ENCODE measurements at places on chromosomes 5 and 9. TPM values are rescaled to one million over a fixed set of nuclear protein-coding genes. Genes with fewer than 3 reads are reported as not detected.

GRCh38 chr9:118665226-118665919, 703.9 kb downstream of the BRINP1 start:
- no peak for DNase-seq

OR1Q1 gene
- total RNA-seq = not detected

DNA sequence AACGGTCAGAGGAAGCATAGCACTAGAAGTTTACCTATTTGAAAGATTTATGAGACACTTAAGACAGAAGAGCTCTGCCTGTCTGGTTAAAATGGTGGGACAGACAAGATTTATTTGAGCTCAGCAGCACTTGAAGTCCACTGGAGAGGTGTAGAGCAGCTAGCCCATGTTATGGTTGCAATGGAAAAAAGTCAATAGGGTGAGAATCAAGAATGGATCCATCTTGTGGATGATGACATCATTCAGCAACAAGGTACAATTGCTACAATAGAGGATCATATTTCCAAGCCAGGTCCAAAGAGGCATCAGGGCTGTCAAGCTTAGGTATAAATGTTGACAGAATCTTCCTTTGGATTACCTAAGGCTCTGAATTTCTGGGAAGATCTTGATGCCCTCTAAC, 21.1 kb upstream of the ZNF131 start:
- no peak for DNase-seq

DNA sequence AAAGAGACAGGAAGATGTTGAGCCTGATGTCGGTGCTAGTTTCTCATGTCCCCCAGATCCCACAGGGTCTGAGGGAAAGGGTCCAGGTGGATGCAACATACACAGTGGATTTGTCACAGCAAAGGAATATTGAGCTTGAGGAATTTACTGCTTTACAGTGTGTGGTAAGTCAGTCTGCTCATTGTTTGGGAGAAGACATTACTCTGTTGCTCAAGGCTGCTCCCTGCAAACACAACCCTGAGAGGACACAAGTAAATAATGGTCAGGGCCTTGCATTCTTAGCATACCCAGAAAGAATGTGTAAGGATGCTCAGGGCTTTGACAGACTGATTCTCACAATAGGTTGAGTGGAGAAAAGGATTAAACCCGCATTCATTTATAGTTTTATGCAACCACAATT, 7.3 kb upstream of the MAN2A1 start:
- peak; percentile 19 for DNase-seq

TRPM3 gene
- total RNA-seq = not detected

DNA sequence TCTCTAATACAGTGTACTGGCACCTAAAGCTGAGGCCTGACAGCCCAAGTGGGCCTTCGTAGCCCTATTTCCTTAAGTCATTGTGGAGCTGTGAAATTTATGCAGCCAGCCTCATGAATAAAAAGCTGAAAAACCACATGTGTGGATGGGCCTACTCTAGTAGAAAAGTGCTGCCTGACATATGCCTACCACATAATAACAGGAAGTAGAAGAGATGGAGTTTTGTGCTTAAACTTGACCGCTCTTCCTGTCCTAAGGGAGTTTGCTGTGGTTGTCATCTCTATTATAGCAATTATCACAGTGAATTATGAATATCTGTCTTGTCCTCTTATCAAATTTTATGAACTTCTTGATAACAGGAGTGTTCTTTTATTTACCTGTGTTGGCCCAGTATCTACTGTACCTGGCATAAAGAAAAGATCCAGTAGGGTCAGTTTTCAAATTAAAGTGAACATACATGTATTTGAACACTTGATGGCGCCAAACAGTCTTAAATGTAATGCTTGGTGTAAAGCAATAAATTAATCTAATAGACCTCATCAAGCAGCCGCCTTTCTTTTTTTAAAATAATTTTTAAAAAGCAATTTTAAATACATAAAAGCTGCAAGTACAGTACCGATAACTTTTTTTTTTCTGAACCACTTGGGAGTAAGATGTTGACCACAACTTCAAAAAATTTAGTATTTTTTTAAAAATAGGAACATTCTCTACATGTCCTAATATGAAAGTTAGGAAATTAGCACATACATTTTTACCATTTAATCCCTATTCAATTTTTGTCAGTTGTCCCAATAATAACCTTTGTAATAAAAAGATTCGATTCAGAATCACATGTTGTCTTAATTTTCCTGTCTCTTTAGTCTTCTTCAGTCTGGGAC, 51.0 kb downstream of the FKTN start:
- DNase-seq = peak; percentile 59
